ENCODE measurements at places on chromosomes 1 and 21. TPM values are rescaled to one million over a fixed set of nuclear protein-coding genes. Genes with fewer than 3 reads are reported as not detected.

The LCA5L gene
- 0.98 TPM for total RNA-seq

The TMCO1 gene
- total RNA-seq: 112 TPM

The CD84 gene
- total RNA-seq: not detected

The TAS1R3 gene
- not detected for total RNA-seq

The RIPPLY3 gene
- not detected for total RNA-seq

The AMPD1 gene
- not detected for total RNA-seq

The DPT gene
- not detected for total RNA-seq

The ADAMTS5 gene
- total RNA-seq: 10.1 TPM

The JAM2 gene
- 5.6 TPM for total RNA-seq

DNA sequence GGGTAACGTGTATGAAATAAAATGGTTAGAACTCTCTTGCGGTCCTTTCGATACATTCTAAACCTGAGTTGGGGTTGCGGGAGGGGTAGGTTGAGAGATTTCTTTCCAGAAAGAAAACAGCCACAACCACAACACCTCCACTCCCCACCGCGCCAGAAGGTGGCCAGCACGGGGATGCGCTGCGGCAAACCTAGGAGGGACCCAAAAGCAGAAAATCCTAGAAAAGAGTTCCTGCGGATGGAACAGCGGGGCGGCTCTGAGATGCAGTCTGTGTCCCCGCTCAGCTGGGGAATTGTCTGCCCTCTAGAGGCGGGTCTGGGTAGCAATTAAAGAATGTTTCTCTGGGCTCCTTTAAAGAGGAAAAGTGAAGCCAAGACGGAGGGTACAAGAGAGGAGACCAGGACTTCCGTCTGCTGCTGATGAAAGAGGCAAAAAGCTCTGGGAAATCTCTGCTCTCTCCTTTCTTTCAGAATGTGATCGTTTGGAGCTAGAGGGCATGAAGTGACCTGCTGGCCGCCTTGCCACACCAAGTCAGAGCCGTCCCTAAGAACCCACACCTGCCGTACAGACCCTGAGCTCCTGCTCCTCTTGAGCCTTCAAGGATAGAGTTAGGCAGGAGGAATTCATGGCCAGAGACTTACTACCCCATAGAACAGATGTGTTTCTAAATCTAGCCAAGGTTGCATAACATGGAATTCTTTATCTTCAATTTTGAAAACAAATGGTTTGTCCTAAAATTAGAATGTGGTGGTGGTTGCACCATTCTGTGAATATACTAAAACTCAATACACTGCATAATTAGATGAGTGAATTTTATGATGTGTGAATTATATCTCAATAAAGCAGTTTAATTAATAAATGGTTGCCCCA is 46.5 kb upstream of the COA6 start:
- DNase-seq: no peak

GRCh38 chr1:99647490-99647889 is 1.6 kb downstream of the PALMD start:
- peak; percentile 68 for DNase-seq

GRCh38 chr21:32507342-32507919 is 77.9 kb downstream of the TCP10L start:
- DNase-seq: no peak

GRCh38 chr1:155083052-155083541 is 4.5 kb downstream of the EFNA3 start:
- no peak for DNase-seq

- DNase-seq: no peak
These were observed 90.0 kb downstream of the URB2 start for GRCh38 chr1:229716069-229716468.

GRCh38 chr1:224177356-224177999 is 5.6 kb upstream of the DEGS1 start:
- no peak for DNase-seq

GRCh38 chr1:12001996-12002493 is 17.3 kb upstream of the MIIP start:
- no peak for DNase-seq

DNA sequence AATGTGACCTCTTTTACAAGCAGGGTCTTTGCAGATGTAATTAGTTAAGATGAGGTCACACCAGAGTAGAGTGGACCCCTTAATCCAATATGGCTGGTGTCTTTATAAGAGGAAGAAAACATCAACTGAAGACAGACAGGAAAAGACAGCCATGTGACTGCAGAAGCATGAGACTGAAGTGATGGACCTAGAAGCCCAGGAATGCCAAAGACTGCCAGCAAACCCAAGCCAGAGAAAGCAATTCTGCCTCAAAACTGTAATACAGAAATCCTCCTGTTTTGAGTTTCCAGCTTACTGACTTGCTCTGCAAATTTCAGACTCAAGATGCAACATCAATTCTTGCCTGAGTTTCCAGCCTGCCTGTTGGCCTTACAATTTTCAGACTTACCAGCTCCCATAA is 17.3 kb downstream of the ENAH start:
- DNase-seq: no peak

GRCh38 chr1:24562625-24563024 is 6.7 kb downstream of the NCMAP start:
- DNase-seq: no peak

DNA sequence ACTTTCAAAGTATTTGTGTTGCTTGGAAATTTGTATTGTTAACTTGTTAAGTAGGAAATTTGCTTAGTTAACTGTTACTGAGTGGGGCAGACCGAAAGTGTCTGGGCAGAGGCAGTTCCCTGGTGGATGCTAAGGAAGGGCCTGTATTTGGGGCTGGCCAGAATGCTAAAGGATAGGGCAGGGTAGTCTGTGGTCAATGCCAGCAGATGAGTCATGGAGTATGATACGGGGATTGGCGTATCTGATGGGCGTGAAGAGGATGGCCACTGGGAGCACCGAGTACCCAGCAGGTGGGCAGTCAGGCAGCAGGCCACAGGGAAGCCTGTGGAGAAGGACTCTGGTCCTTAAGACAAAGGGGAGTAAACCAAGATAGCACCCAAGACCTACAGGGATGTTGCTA is 46.6 kb upstream of the SCAF4 start:
- DNase-seq: peak; percentile 5

DNA sequence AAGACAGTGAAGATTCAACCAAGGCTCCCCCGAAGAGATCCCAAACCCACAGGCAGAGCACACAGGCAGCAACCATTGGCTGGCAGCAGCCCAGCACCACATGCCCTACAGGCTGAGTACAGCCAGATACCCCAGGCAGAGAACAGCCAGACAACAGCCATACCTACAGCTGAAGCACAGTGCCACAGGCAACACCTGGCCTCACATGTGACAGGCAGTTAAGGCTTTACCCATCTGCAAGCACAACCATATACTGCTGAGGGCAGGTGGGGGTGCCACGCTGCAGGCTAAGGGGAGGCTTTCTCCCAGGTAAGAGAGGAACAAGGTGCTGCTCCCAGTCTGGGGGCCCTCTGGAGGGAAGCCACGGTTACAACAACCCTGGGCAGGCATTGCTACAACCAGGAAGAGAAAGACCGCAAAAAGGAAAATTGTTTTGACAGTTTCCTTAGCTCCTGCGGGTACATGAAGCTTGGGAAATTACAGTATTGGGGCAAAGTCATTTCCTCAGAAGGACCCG is 12.3 kb downstream of the CHIT1 start:
- DNase-seq: no peak

GRCh38 chr1:113804421-113805255 is 7.6 kb downstream of the RSBN1 start:
- peak; percentile 64 for DNase-seq

- no peak for DNase-seq
These were observed 207.7 kb downstream of the GREM2 start for GRCh38 chr1:240404286-240404685.

DNA sequence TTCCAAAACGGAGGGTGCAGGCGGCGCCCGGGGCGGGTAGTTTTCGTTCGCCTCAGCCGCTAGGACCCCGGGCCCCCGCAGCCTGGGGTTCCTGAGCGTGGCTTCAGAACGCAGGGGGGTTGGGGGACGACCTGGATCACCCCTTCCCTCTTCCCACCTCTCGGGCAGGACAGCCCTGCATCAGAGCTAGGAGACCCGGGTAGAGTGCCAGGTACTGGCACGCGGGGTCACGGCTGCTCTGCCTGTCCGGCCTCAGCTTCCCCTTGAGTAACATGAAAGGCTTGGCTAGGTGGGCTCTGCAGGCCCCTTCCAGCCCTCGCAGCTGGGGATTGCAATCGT is 484 bp downstream of the DFFB start:
- no peak for DNase-seq

DNA sequence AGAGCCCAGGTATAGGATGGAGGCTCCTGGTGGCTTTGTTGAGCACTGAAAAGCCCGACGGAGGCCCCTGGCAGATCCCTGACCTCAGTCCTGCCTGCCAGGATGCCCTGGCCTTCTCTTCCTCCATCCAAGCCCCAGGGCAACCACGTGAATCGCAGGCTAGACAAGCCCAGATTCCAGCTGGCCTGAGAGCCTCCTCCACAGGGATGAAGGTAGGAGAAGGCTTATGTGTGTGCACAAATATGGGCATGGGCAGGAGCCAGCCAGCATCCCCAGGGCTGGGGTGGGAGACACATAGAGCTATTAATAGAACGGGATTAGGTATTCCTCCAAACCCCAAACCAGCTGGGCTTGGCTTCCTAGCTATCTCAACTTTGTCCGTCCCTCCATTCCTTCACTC is 4.0 kb upstream of the EXTL1 start:
- DNase-seq: peak; percentile 37

DNA sequence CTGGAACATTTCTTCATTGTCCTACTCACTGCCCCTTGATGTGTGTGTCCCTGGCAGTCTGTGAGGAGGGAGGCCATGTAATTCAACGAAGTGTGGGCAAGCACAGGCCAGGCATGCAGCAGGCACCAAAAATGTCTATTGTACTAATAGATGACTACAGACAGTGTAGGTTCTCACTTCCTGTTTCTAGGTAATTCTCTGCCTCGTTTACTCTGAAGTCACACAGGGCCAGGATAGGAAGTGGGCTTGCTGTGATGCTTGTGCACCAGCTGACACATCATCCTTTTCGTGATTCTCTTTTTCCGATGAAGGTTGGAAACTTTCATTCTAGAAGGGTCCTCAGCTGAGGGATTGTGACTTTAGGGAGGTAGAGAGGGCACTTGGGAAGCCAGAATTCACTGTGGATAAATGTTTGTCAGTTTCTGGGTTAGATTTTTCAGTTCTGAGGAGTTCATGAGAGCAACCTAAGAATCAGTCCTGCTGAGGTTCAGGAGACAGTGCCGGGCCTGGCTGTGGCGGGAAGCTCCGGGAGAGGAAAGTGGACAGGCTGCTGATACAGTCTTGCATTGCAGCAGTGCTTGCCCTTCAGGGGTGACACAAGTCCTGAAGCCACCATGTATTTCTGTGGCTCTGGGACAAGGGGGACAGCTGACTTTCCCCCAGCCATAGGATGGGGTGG is 4.3 kb upstream of the CSF1 start:
- no peak for DNase-seq

DNA sequence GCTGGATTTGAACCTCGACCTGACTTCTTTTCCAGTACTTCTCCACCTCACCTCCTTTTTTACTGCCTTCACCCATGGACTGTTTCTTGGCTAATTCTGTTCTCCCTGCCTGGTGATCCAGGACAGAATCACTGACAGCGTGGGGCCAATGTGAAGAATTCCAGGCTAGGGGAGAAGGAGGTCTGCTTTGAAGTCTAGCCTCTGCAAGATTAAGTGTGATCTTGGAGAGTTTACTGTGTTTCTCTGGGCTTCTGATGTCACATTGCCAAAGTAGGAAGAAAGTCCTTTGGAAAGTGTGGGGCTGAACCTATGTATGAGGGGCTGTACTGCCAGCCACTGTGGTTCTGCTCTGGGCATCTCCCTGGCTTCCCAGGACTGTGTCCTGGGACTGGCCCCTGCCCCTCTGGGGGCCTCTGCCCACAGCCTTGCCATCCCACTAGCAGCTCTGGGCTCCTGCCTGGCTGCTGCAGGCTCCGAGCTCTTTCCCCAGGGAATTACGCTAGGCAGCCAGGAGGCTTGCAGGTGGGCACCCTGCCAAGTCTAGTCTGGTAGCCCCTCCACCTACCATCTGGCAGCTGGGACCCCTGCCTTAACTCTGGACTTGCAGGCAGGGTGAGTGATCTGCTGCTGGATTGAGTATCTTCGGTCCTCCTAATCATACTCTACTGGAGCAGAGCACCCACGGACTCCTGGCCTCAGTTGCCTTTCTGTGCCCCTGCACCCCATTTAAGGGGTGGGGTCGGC is 52.2 kb downstream of the YARS1 start:
- DNase-seq: no peak

- DNase-seq: no peak
These were observed 45.6 kb upstream of the CSF1 start for GRCh38 chr1:109864930-109865612.

- DNase-seq: no peak
These were observed 536 bp upstream of the PGLYRP3 start for GRCh38 chr1:153313288-153313687.

- no peak for DNase-seq
These were observed 8.6 kb downstream of the ATP6V1G3 start for GRCh38 chr1:198531891-198532290.

DNA sequence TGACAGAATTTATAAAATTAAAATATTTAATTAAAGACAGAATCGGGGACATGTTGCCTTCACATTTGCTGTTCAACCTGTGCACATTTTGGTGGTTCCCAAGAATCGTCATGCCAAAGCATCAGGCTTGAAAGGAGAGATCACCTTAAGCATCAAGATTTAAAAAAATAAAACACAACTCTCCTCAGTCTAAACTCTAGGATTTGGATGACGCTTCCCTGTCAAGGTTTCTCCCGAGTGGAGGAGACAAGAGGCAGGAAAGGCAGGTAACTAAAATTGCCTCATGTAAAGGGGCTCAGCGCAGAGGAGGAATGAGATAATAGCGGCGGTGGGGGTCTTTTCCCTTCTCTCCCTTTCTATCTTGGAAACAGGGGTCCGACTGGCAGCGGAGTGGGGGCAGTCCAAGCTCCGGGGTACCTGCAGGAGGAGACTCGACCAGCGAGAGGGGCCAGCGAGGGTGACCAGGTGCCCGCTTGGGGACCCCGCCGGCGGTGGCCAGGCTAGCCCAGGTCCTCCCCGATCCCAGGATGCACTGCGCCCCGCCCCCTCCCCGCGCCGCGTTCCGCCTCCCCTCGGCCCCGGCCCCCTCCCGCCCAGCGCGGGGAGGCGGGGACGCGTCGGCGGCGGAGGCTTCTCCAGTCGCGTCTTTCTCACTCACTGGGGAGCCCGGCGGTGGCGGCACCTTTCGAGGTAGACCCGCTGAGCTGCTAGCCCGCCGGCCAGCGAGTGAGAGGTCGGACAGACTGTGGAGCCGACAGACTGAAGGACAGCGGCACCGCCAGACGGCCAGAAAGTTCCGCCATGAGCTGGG is at the start of gene FNBP1L:
Gene FNBP1L (plus strand): TSS at position 638 of the 811 bp plus-strand sequence. CDS start 164 bp downstream, at position 802.
- DNase-seq: peak; percentile 59
